Stimulated activated CD8-positive, alpha-beta memory T cell treated with anti-CD3 and anti-CD28 coated beads, Interleukin-7, amount 100 ng/mL, for 1 hour (primary cell): ENCODE measurements at places on chromosomes 11 and 22.

- no peak for DNase-seq
Measured at GRCh38 chr11:79018371-79018849, 422.4 kb downstream of the TENM4 start.

- DNase-seq, result no peak
Measured at GRCh38 chr11:46391186-46391577, 394 bp downstream of the CHRM4 start.

DNA sequence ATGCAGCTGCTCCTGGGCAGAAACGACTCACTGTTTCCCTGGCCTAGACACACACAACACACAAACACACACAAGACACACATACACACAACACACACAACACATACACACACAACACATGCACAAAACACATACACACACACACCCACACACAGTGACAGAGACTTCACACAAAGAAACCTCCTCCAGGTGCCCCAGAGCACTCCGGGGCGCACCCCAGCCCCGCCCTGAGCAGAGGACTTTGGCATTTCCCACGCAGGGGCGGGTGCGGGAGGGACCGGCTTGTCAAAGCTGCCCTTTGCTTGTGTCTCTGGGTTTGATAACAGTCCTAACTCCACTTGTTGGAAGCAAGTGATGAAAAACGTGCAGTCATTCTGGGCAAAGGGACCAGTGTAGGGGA is 6.5 kb downstream of the APOBEC3A start:
- DNase-seq, result no peak

- DNase-seq, result no peak
Measured at GRCh38 chr22:32331236-32331917, 26.3 kb upstream of the RFPL3 start.
